Smooth muscle cell of the brain vasculature (primary cell): ENCODE measurements at places on chromosomes 6 and 20.

GRCh38 chr6:64000818-64001491, 365.4 kb downstream of the PHF3 start:
- DNase-seq: no peak

DNA sequence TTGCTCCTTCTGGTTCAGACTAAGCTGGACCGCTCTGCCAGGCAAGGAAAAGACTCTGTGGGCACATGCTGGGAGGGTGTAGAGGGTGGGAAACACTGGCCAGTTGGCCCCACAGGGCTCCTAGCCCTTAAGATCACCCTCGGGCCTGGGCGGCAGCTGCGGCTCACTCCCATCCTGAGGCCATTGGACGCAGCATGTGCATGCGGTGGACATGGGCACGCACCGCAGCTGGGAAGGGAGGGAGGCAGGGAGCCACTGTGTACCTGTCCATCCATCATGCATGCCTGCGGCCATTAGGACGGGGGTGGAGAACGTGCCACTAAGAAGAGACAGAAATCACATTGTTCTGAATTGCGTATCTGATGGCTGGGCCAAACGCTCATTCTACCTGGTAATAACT, 140.1 kb upstream of the THBS2 start:
- no peak for DNase-seq

GRCh38 chr20:8530022-8530421, 398.0 kb downstream of the PLCB1 start:
- no peak for DNase-seq

- DNase-seq: no peak
Observed at GRCh38 chr6:114304304-114304887, 38.4 kb downstream of the HS3ST5 start.

- no peak for DNase-seq
Observed at GRCh38 chr6:4635666-4636065, 140.5 kb upstream of the CDYL start.

DNA sequence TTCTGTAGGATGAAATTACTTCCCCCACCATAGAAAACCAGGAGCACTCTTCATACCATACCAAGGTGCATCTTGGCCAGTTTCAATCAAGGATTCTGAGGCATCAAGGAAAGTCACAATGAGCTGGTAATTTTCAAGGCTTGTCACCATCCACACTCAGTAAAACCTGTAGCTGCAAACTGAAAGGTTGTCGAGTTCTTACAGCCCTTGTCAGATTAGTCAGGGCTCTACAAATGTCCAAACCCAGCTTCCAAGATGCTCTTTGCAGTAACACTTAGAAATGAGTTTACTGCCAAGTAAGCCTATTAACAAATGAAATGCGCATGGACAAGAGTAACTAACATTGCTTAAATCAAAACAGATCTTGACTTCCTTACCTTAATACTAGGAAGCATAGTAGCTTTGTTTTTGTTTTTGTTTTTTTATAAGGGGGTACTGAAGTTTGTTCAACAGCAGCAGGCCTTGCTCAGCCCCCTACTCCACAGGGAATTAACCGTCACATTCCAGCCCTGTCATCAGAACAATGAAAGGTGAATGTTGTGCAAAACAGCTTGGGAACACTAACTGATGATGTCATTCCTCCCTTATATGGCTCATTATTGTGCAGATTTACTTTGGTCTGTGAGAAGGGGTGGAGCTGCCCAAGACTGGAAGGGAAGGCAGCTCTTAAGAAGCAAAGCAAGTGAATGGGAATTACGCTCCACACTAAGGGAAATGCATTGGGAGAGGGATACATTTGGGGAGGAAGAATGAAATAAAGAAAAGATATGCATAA, 49.9 kb upstream of the TMEM30A start:
- no peak for DNase-seq

- DNase-seq: no peak
Observed at GRCh38 chr6:130671119-130671518, 156.1 kb upstream of the SMLR1 start.

DNA sequence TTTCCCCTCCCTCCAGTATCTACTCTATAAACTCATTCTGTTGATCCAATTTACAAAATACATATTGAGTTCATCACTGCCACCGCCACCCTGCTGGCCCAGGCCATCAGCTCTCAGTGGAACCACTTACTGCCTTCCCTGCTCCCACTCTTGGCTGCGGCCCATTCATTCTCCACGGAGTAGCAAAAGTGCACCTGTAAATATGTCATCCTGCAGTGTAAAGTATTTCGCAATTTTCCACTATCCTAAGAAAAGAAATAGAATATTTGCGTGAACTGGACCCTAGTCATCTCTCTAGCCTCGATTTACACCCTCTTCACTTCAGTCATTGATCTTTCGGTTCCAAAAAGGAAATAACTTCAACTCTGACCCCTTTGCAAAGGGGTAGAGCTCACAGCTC, 258.3 kb upstream of the TFAP2D start:
- no peak for DNase-seq
